T-cell (primary cell): ENCODE measurements at places on chromosomes 7 and 10. TPM values are rescaled to one million over a fixed set of nuclear protein-coding genes. Genes with fewer than 3 reads are reported as not detected.

Gene CAMK1D
- 23.6 TPM for total RNA-seq

Gene HTRA1
- not detected for total RNA-seq

Gene ZP3
- 7.0 TPM for total RNA-seq

Gene UNCX
- total RNA-seq: not detected

DNA sequence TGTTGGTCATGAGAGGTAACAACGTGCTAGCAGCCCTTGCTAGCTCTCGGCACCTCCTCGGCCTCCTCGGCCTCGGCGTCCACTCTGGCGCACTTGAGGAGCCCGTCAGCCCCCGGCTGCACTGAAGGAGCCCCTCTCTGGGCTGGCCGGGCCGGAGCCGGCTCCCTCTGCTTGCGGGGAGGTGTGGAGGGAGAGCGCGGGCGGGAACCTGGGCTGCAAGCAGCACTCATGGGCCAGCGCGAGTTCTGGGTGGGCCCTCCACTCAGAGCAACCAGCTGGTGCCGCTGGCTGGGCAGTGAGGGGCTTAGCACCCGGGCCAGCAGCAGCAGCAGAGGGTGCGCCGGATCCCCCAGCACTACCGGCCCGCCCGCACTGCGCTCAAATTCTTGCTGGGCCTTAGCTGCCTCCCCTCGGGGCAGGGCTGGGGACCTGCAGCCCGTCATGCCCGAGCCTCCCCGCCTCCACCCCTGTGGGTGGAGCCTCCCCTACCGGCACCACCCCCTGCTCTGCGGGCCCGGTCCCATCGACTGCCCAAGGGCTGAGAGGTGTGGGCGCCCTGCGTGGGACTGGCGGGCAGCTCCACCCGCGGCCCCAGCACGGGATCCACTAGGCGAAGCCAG lies 96.1 kb downstream of the PAXIP1 start:
- DNase-seq: no peak

DNA sequence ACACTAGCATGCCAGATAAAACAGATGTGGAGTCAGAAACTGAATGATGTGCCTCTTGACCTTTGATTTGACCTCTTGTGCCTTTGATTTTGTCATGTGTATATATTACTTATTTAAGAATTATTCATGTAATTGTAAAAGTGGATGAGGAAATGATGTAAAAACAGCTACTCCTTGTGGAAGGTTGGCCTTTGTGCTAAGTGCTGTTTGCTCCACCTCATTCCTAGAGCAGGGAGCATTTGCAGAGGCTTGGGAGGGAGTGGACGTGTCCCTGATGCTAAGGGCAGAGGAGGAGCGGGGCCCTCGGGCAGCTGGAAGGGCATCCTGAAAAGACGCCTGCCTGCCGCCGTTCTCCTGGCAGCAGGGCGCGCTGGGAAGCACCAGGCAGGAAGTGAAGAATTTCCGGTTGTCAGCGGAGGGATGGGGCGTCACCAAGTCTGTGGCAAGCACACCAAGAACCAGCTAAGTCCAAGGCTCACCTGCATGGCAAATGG lies 197.6 kb upstream of the ZNF32 start:
- no peak for DNase-seq

DNA sequence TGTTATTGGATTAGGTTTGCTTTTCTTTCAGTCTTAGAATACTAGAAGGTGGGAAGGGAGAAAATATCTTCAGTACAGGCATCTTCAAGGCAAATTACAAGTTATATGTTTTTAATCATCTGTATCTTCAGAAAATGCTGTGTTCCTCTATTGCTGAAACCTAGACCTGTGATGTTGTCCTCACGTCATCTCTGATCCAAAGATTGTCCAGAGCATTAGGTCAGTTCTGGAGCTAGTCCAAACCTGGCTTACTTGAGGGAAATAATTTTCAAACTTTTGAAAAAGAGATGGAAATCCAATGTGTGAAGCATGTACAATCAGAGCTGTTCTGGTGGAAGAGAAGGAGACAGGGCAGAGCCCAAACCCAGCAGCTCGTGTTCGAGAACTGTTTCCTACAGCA lies 217.3 kb downstream of the ZEB1 start:
- DNase-seq: no peak

DNA sequence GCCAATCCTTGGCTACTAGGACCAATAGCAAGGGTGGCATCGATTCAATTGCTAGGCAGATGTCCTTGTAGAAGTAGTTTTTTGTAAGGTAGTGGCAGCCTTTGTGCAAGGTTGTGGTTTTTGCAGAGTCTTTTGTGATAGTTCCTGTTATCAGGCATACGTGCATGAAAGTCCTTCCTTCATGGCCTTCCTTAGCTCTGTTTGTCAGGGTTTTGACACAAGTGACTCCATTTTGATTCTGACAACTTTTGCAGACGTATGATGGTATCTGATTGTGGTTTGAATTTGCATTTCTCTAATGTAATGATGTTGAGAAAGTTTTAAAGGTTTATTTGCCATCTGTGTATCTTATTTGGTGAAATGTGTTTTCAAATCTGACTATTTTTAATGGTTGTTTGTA lies 71.8 kb upstream of the SYPL1 start:
- no peak for DNase-seq

- no peak for DNase-seq
Measured at GRCh38 chr10:124693801-124694416, 50.3 kb downstream of the FAM53B start.

DNA sequence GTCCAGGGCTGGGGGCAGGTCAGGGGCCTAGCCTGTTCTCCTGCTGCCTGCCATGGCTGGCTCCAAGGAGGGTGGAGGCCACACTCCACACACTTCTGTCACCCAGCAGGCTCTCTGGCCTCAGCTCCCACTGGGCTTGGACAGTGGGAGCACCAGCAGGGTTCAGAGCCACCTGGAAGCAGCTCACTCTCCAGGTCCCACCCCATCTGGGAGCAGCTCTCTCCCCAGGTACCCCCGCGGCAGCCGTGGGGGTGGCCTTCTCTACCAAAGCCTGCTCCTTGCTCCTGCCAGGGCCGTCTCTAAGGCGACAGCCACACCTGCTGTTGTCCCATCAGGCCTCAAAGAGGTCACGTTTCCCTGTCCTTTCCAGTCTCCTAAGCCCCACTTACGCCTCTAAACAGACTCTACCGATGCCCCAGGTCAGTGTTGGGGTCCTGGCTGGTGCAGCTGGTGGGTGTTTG lies 142.5 kb upstream of the RET start:
- no peak for DNase-seq
